ENCODE measurements at places on chromosomes 13 and 19. TPM values are rescaled to one million over a fixed set of nuclear protein-coding genes. Genes with fewer than 3 reads are reported as not detected.

GRCh38 chr13:74251778-74252519, 117.7 kb upstream of the KLF12 start:
- DNase-seq = no peak
- H3K27ac ChIP-seq = no peak overlapping the region
- H3K4me1 ChIP-seq = no peaks in the 10 kb centered on the region
- no peaks in the 10 kb centered on the region for H3K27me3 ChIP-seq
- no peak overlapping the region for H3K4me3 ChIP-seq

DNA sequence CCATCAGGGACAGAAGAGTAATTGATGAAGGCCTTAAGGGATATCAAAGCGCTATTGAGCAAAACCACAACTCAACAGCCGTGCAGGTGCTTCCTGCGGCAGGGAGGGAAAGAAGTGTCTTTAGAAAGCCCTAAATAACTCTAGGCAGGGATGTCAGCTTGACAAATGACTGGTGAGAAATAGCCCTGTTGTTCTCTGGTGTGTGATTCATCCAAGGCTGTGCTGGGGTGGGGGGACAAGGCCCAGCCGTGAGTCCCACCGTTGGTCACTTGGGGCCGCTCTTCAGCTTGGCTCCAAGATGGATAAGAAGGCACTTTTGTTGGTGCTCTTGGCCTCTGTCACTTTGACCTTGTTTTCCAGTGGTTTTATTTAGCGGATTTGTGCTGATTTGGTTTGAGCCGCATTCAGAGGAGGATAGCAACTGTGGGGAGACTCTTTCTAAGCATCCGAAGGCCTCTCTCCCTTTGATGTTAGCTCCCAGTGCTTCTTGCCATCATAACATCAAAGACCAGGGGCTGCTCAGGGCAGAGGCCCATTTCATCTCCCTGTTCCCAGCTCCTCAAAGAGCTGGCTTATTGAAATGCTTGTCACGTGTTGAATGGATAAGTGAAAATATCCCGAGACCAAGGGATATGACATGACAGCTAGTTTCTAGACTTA, 130.3 kb upstream of the SERP2 start:
- H3K27me3 ChIP-seq = no peaks in the 10 kb centered on the region
- H3K4me1 ChIP-seq = no peaks in the 10 kb centered on the region
- no peak for DNase-seq
- no peak overlapping the region for H3K4me3 ChIP-seq

DNA sequence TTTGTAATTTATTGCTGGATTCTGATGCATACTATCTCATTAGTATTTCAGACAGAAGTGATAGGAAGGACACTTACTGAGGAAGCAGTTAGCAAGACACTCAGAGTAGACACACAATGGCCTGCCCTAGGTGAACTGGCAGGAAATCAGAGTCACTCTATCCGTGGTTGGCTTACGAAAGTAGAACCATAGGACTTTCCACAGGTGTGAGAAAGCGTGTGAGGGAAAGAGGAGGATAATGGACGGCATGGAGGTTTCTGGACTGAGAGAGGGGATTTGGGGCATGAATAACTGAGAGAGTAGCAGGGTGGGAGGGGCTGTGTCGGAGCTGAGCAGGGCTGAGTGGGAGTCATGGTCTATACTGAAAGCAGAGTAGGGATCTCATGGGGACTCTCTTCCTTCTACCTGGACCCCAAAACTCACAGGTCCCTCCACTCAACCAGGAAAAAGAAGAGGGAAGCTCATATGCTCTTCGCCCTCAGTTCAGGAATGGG, 18.7 kb upstream of the EID2 start:
- no peaks in the 10 kb centered on the region for H3K27me3 ChIP-seq
- no peak overlapping the region for H3K4me3 ChIP-seq
- DNase-seq = no peak
- H3K4me1 ChIP-seq = no peaks in the 10 kb centered on the region

DNA sequence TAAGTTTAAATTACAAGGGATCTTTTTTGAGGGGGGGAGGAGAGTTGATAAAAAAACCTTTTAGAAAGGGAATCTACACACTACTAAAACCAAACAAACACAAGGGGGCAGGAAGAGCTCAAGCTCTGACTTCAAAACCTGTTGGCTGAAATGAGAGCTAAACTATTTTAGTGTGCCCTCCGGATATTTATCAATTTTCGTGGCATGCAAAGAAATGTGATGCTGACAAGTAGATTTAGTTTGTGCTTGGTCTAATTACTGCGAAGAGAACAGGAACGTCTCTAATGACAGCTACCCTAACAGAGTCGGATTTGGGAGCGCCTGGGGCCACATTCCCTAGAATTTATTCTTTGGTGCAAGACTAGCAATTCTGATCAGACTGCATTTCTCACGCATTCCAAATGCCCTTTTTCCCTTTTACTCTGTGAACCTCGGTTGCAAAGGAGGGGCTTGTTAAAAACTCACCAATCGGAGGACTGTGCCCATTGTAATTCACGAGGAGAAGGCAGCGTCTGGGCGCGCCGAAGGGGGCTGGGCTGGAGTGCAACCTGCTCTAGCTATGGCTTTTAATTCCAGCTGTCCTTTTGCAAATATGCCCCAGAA, 802 bp upstream of the FREM2 start:
- peak overlapping the region; percentile 35 for H3K4me3 ChIP-seq
- H3K4me1 ChIP-seq = no peaks in the 10 kb centered on the region
- H3K27me3 ChIP-seq = no peaks in the 10 kb centered on the region
- H3K36me3 ChIP-seq = no peaks in the 10 kb centered on the region
- DNase-seq = peak; percentile 19

DNA sequence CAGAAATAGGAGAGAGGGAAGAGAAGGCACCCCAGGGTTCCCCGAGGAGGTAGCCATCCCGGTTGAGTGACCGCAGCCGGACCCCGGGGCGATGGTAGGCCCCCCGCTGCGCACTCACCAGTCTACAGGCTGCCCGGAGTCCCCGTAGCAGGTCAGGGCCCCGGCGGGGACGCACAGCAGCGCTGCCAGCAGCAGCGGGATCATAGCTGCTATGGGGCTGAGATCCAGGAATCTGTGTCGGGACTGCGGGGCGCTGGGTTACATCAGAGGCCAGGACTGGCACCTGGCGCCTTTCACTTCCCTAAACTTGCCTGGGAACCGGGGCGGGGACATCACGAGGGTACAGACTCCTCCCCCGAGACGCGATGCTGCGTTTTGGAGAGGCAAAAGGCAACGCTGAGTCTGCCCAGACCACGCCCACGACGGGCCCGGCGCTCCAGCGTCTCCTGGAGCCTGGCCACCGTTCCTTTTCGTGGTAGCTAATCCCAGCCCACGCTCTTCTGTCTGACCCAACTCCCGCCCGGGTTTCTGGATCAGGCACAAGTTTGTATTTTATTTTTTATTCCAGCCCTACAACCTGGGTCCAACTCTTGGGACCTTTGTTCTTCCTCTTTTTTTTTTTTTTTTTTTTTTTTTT, at the start of gene DNASE2:
Gene DNASE2, minus strand, starts transcription at position 278 of the 637 bp plus-strand sequence. Its CDS starts 74 bp downstream, at position 204.
- H3K27me3 ChIP-seq = no peaks in the 10 kb centered on the region
- H3K4me1 ChIP-seq = no peaks in the 10 kb centered on the region

The CYP2A7 gene
- 2.7 TPM for total RNA-seq
